ENCODE measurements at places on chromosomes 1 and 21. TPM values are rescaled to one million over a fixed set of nuclear protein-coding genes. Genes with fewer than 3 reads are reported as not detected.
A peak's percentile ranks its signal among the peaks of the same experiment; 100 is the strongest.

Gene C8B
- not detected for total RNA-seq

Gene WNT4
- not detected for total RNA-seq

Gene AQP10
- total RNA-seq: not detected

Gene CHML
- total RNA-seq: 23.3 TPM

Gene KCNA3
- total RNA-seq: 74.7 TPM

Gene KCNE2
- total RNA-seq: not detected

Gene TMEM35B
- total RNA-seq: 36.4 TPM

- no peaks in the 10 kb centered on the region for H3K36me3 ChIP-seq
- H3K27ac ChIP-seq: no peak overlapping the region
- DNase-seq: no peak
- H3K4me1 ChIP-seq: peaks cover 43% of the 10 kb centered on the region
- no peak overlapping the region for H3K4me3 ChIP-seq
These were observed 149.1 kb downstream of the FCRL5 start for GRCh38 chr1:157403203-157403602.

- DNase-seq: no peak
- peaks cover 3% of the 10 kb centered on the region for H3K4me1 ChIP-seq
- H3K27me3 ChIP-seq: no peaks in the 10 kb centered on the region
- H3K27ac ChIP-seq: peak overlapping the region; percentile 8
These were observed 66.3 kb downstream of the CNST start for GRCh38 chr1:246632281-246633168.

DNA sequence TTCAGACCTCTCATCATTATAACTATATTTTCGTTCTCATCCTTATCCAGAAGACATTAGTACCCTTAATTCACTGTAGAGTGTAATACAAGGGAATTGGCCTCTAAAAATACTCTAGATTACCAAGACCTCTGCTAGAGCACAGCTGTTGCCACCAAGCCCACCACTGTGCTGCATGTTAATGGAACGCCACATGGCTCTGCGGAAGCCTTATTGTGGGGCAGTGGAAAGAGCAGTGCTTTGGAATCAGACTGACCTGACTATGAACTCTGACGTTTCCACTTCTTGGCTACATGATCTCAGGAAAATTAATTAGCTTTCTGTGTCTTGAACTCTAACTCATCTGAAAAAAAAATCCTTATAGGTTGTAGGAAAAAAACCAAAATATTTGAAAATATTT, 222.1 kb downstream of the LMX1A start:
- peaks cover 46% of the 10 kb centered on the region for H3K27me3 ChIP-seq
- no peaks in the 10 kb centered on the region for H3K4me1 ChIP-seq
- no peak for DNase-seq
- H3K36me3 ChIP-seq: no peaks in the 10 kb centered on the region
- no peak overlapping the region for H3K4me3 ChIP-seq

- H3K27ac ChIP-seq: no peak overlapping the region
- peaks cover 70% of the 10 kb centered on the region for H3K36me3 ChIP-seq
- no peak overlapping the region for H3K4me3 ChIP-seq
- DNase-seq: no peak
- no peaks in the 10 kb centered on the region for H3K27me3 ChIP-seq
These were observed 26.7 kb upstream of the GLIS1 start for GRCh38 chr1:53765657-53766056.

- no peaks in the 10 kb centered on the region for H3K36me3 ChIP-seq
- peaks cover 5% of the 10 kb centered on the region for H3K27me3 ChIP-seq
- peaks cover 5% of the 10 kb centered on the region for H3K4me1 ChIP-seq
- H3K4me3 ChIP-seq: no peak overlapping the region
- H3K27ac ChIP-seq: no peak overlapping the region
- DNase-seq: peak; percentile 27
These were observed 69.2 kb downstream of the FASLG start for GRCh38 chr1:172727956-172728603.

DNA sequence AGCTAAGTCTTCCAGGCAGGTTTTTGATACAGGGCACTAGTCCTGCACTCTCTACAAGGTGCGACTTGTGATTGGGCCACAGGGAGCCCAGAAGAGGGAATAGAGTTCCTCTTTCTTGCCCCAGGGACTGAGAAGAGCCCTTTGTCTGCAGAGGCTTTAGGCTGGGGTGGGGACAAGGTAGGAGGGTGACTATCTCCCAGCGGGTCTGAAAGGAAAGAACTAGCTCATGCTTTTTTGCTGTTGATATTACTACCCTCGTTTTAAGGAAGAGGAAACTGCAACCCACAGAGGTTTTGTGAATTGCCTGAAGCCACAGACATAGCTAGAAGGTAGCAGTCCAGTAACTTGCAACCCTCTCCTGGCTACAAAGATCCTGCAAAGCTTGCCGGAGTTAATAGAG, 615.2 kb downstream of the MATN1 start:
- H3K27ac ChIP-seq: no peak overlapping the region
- no peaks in the 10 kb centered on the region for H3K4me1 ChIP-seq
- no peaks in the 10 kb centered on the region for H3K36me3 ChIP-seq
- no peak overlapping the region for H3K4me3 ChIP-seq
- H3K27me3 ChIP-seq: peaks cover 24% of the 10 kb centered on the region

- no peaks in the 10 kb centered on the region for H3K36me3 ChIP-seq
- H3K27me3 ChIP-seq: no peaks in the 10 kb centered on the region
- no peaks in the 10 kb centered on the region for H3K4me1 ChIP-seq
- no peak for DNase-seq
- no peak overlapping the region for H3K4me3 ChIP-seq
These were observed 37.6 kb downstream of the TFF3 start for GRCh38 chr21:42277593-42277992.

- H3K4me3 ChIP-seq: no peak overlapping the region
- H3K27ac ChIP-seq: no peak overlapping the region
- H3K4me1 ChIP-seq: no peaks in the 10 kb centered on the region
- no peaks in the 10 kb centered on the region for H3K36me3 ChIP-seq
These were observed 362.4 kb upstream of the PKN2 start for GRCh38 chr1:88321706-88322105.

GRCh38 chr1:102191723-102192122, 195.0 kb upstream of the OLFM3 start:
- DNase-seq: no peak
- H3K36me3 ChIP-seq: no peaks in the 10 kb centered on the region
- no peak overlapping the region for H3K4me3 ChIP-seq

- DNase-seq: no peak
- peaks cover 11% of the 10 kb centered on the region for H3K27me3 ChIP-seq
- H3K4me3 ChIP-seq: no peak overlapping the region
These were observed 393.4 kb downstream of the MATN1 start for GRCh38 chr1:30329802-30330557.

DNA sequence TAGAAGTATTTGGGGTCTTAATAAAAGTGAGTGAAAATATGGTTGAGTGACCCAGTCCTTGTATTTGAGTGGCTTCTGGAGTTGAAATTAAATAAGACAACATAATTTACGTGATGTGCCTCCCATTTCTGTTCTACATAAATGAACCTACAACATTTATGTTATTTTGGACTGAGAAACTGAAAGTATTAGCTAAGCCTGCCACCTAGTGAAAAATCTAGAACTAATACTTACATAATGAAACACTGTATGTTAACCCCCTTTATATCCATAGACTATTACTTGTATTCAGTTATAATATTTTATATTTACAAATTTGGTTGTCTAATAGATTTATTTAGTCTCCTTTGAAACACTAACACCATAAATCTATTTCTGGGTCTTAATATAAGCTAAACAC, 298.9 kb downstream of the KCNT2 start:
- H3K4me3 ChIP-seq: no peak overlapping the region
- H3K4me1 ChIP-seq: no peaks in the 10 kb centered on the region
- DNase-seq: no peak
- H3K27me3 ChIP-seq: no peaks in the 10 kb centered on the region
- no peaks in the 10 kb centered on the region for H3K36me3 ChIP-seq
- H3K27ac ChIP-seq: no peak overlapping the region

DNA sequence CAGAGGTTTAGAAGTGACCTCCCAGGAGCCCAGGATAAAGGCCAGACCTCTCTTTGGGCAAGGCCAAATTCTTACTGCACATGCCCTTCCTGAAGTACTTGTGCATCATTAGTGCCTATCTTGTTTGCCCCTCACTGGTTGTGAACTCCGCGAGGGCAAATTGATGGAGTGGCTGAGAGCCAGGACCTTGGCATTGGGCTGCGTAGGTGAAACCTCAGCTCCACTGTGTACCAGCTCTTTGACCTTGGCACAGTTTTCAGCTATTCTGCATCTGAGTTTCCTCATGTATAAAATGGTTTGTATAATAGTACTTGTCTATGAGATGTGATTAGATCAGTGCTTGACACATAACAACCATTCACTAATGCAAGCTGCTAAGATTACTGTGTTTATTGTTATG, 11.5 kb downstream of the OTUD3 start:
- peaks cover 80% of the 10 kb centered on the region for H3K36me3 ChIP-seq
- H3K27me3 ChIP-seq: no peaks in the 10 kb centered on the region
- DNase-seq: no peak
- no peak overlapping the region for H3K27ac ChIP-seq
- H3K4me1 ChIP-seq: peaks cover 2% of the 10 kb centered on the region
- no peak overlapping the region for H3K4me3 ChIP-seq

DNA sequence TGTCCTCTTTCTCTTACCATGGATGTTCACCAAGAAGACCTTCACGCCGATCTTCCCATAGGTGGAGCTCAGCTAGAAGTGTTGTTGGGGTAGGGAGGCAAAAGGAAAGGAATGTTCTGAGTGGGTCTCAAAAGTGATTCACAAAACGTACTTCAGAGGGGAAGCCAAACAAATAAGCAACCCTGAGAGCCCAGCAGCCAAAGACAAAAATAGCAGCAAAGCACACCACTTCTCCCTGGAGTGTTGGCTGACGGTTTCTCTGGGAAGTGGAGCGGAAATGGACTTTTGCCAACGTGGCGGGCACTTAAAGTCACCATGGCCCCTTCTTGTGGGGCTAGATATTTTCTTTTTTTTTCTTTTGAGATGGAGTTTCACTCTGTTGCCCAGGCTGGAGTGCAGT, 23.1 kb downstream of the SLC26A9 start:
- H3K4me1 ChIP-seq: no peaks in the 10 kb centered on the region
- no peaks in the 10 kb centered on the region for H3K27me3 ChIP-seq
- H3K36me3 ChIP-seq: no peaks in the 10 kb centered on the region
- no peak overlapping the region for H3K4me3 ChIP-seq
- H3K27ac ChIP-seq: no peak overlapping the region

- no peak overlapping the region for H3K4me3 ChIP-seq
- peaks cover 24% of the 10 kb centered on the region for H3K27me3 ChIP-seq
- no peaks in the 10 kb centered on the region for H3K4me1 ChIP-seq
- H3K27ac ChIP-seq: no peak overlapping the region
- DNase-seq: no peak
- H3K36me3 ChIP-seq: no peaks in the 10 kb centered on the region
These were observed 7.4 kb upstream of the AADACL3 start for GRCh38 chr1:12708396-12709090.

DNA sequence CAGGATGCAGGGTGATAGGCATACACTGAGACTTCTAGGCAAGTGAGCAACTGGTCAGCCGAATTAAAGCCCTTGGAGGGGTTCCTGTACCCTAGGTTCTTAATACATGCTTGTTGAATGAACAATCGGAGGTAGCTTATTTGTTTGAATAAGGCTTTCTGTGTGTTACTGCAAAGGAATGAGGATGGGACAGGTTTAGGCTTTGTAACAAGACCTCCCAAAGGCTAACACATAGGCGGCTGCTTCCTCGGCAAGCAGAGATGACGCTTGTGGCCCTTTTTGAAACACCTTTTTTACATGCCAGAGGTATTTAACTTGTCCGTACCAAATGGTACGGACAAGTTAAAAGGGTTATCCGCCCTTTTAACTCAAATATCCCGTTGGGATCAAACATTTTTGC, 511.6 kb downstream of the KIF26B start:
- no peaks in the 10 kb centered on the region for H3K27me3 ChIP-seq
- DNase-seq: no peak
- no peak overlapping the region for H3K27ac ChIP-seq
- H3K4me1 ChIP-seq: no peaks in the 10 kb centered on the region

DNA sequence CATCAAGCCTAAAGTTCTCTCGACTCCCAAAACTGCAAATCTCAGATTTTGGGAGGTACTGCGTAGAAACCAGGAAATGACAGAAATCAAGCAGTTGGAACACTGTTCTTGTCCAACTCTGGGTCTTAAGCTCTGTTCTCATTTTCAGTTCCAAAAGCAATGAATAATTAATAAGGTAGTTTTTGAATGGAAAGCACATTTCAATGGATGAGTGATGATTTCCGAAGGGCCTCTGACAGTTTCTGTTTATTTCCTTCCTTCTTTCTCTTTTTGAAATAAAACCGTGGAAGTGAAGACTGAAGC, 20.9 kb upstream of the TARBP1 start:
- no peak overlapping the region for H3K27ac ChIP-seq
- peaks cover 6% of the 10 kb centered on the region for H3K4me1 ChIP-seq
- no peaks in the 10 kb centered on the region for H3K27me3 ChIP-seq
- DNase-seq: no peak
- H3K4me3 ChIP-seq: no peak overlapping the region

- H3K27me3 ChIP-seq: no peaks in the 10 kb centered on the region
- H3K4me1 ChIP-seq: no peaks in the 10 kb centered on the region
- H3K36me3 ChIP-seq: no peaks in the 10 kb centered on the region
- peak overlapping the region; percentile 19 for H3K4me3 ChIP-seq
- DNase-seq: no peak
These were observed 26.5 kb upstream of the MRPS6 start for GRCh38 chr21:34046917-34047316.

DNA sequence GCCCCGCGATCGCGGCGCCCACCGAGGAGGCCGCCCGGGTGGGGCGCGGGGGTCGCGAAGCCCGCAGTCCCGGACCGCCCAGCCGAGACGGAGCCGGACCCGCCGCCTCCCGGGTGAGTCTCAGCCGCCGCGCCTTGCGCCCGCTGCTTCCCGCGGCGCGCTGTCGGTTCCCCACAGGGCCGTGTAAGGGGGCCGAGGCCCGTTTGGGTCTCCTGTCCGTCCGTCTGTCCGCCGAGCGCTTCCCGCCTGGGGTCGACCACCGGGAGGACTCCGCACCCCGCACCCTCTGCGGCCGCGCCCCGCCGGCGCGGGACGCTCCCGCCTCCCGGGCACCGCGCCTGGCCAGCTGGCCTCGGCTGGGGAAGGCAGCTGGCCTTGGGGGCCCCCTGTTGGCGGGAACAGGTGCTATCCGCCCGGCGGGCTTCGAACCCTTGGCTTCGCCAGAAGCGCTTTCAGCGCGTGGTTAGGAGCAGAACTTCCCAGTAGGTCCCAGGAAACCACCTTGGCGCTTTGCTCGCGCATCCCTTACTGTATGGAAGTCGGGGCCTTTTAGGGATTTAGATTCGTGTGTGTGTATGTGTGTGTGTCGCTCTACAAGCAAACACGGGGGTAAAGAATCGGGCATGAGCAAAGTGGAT, 414 bp downstream of the TMEM51 start:
- H3K36me3 ChIP-seq: no peaks in the 10 kb centered on the region
- peaks cover 50% of the 10 kb centered on the region for H3K27me3 ChIP-seq
- no peak overlapping the region for H3K27ac ChIP-seq
- peak overlapping the region; percentile 75 for H3K4me3 ChIP-seq
- DNase-seq: no peak
